ENCODE measurements at places on chromosomes 6 and 20.

- peak; percentile 63 for DNase-seq
These were observed 23.0 kb upstream of the CD24 start for GRCh38 chr6:106997392-106998158.

DNA sequence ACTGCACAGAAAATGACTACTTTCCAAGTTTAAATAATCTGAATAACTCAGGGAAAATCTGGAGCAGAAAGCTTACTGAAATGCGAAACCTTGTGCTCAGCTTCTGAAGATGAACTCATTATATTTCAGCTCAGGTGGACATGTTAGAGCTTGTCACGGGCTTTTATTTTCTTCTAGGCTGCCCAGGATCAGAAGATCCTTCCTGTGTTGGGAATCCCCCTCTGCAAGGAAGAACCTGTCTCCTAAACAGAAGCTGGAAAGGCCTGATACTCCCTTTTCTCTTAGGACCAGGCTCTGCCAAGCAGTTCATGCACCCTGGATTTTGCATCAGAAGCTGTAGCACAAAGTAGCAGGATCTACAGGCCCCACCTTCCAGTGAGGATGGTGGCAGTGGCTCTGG is 5.1 kb upstream of the SLC2A12 start:
- no peak for DNase-seq

DNA sequence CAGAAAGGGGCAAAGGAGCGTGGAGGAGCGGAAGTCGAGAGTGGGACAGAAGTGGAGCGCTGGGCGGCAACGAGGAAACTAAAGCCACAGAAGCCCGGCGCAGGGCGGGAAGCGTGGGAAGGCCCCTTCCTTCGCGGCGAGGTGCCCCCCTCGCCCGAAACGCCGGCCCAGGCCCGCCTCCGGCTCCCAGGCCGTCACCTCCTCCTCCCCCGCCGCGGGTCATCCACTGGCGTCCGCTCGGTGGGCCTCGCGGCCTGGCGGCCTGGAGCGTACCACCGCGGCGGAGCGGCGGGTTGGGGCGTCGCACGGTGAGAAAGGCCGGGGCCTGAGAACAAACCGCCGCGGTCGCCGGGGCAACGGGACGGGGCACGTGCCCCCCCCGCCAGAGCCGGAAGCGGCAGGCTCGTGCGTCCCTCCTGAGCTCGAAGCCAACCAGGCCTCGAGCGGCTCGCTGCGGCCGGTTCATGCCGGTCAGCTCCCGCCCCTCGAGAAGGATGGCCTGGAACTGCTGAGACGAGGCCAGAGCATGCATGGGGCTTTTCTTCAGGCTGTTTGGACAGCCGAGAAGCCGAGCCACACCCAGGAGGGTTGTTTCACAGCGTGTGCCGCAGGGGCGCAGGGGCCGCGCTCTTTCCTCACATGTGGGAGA is at the start of gene TCP11:
TSS of gene TCP11 (minus strand) at position 333 of the 649 bp plus-strand sequence. CDS start 469 bp downstream, outside the sequence.
- DNase-seq: no peak

DNA sequence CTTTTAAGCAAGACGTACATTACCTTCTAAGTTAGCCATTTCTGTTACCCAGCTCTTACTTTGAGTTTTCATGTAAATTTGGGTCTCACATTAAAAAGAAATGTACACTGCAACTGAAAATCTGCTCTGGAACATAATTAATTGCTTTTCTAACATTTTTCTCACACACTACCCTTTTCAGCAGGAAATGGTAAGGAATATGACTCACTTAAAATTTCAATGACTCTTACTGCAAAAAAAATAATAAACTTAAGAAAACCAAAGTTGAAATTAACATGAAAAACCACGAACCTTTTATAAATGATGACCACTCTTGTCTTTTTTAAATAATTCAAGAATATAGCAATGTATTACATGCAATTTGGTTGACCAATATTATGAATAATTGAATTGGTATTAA is 1.3 kb downstream of the CGA start:
- no peak for DNase-seq

GRCh38 chr20:46963758-46964617 is 69.3 kb downstream of the EYA2 start:
- DNase-seq: peak; percentile 25

- no peak for DNase-seq
These were observed 14.7 kb downstream of the SLC13A3 start for GRCh38 chr20:46636514-46636913.

DNA sequence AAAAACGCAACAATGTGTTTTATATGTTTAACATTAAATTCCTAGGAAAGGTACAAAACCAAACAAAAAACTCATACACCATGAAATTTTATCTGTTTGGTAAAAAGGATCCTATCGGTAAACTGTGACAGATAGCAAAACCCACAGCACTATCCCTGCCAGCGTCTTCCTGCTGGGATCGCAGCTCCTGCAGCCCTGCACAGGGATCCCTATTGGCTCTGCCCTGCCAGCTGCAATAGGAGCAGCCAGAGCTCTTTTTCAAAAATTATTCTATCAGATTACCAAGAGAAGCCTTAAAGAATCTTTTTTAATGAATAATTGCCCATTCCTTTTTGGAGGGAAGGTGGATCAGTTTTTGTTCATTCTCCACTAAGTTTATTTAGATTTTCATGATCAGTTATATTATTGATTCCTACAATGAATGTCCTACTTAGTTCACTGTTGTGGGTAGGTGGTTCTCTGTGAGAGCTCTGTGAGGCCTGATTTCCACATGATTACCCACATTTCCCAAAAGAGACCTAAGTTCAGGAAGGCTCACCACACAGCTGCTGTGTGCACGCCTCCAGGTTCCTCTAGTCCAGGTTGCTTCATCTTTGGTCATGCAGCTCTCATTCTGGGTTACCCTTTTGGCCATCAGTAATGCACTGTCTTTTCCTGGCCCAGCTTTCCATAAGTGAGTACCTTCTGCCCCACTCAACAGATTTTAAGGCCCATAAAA is 293.8 kb downstream of the FRK start:
- DNase-seq: no peak

GRCh38 chr6:47084610-47085009 is 42.5 kb upstream of the ADGRF1 start:
- no peak for DNase-seq

DNA sequence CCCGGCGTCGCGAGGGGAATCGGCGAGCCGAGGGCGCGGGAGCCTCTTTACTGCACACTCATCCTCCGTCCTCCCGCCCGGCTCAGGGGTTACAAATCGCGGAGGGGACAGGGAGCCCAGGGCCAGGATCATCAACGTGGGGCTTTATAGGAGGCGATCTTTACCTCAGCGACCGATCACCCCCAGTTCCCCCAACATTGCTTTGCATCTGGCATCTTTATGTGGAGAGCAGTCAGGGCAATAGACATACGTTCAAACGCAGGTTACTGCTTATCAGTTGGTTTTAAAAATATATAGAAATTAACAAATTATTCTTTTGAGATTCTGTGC is 634 bp downstream of the HSF2 start:
- no peak for DNase-seq

DNA sequence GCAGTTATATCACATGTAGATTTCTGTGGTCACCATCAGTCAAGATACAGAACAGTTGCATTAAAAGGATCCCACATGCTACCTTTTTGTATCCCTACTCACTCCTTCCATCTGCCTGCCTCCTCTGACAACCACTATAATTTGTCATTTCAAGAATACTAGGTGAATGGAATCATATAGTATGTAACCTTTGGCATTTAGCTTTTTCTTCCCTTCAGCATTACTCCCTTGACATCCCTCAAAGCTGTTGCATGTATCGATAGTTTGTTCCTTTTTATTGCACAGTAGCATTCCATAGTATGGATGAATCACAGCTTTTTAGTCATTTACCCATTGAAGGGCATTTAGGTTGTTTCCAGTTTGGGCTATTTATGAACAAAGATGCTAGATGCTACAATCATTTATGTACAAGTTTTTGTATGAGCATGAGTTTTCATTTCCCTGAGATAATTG is 26.1 kb downstream of the NCOA7 start:
- DNase-seq: no peak

GRCh38 chr6:28008053-28008452 is 51.0 kb downstream of the OR2B6 start:
- no peak for DNase-seq

DNA sequence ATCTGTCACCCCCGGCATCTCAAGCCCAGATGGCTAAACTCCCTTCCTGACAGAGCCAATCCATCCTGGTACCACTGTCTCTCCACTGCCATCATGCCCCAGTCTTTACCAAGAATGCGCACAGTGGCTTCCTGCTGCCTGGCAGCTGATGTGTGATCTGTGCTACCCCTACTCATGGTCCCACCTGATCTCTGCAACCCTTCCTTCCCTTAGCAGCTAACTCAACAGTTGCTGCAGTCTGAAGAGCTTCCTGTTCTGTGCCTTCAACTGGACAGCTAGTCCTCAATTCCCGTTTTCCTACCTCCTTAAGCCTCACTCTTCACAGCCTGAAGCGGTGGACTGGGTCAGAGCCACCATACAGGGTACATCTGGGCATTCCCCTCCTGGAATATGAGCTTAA is 7.6 kb upstream of the FAM83C start:
- no peak for DNase-seq

- peak; percentile 88 for DNase-seq
These were observed 5.5 kb upstream of the CHRNA4 start for GRCh38 chr20:63366390-63367365.

GRCh38 chr6:27814665-27815424 is 97.4 kb downstream of the OR2B2 start:
- no peak for DNase-seq

DNA sequence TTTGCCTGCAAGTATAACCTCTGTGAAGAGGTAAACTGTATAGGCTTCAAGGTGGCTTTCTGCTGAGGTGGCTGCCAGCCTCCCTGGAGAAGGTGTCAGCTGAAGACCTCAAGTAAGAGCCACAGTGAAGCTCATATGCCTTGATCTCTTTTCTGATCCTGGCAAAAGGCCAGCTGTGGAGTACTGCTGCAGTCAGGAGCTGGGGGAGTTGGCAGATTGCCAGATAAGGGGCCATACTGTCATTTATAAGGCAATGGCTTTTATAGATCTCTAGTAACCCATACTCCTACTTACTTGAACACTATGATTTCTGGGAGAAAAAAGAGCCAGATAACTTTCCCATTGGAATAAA is 8.8 kb upstream of the CEP85L start:
- DNase-seq: peak; percentile 86

DNA sequence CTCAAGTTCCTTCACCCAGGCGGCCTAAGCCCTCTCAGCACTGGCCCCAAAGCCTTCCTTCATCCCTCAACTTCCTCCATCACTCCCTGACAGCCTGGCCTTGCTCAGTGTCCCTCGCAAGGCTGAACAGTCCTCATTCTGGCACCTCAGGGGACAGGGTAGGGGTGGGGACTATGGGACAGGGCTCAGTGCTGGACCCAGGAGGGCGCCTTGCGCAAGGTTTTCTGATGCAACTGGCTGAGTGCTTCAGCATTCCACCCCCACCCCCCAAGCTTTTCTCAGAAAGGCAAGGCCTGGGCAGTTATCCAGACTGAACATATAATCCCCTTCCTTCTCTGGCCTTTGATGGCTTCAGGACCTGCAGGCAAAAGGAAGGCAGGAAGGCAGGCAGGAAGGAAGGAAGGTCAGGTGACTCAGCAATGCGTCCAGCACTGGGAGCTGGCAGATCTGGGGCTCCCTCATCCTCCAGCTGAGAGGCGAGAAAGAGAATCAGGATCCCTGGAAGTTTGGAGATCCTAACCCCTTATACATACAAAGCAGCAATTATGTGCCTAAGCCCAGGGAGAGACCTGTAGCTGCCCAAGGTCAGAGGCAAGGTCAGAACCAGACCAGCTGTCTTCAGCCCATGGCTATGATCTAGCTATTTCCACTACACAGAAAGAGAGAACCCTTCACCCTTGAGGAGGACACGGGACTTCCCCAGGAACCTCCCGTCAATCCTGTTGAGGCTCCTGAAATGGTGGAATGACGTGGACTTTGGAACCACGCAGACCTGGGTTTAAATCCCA is 8.6 kb upstream of the TRIB3 start:
- DNase-seq: no peak
